ENCODE measurements at places on chromosomes 7 and 10. TPM values are rescaled to one million over a fixed set of nuclear protein-coding genes. Genes with fewer than 3 reads are reported as not detected.

DNA sequence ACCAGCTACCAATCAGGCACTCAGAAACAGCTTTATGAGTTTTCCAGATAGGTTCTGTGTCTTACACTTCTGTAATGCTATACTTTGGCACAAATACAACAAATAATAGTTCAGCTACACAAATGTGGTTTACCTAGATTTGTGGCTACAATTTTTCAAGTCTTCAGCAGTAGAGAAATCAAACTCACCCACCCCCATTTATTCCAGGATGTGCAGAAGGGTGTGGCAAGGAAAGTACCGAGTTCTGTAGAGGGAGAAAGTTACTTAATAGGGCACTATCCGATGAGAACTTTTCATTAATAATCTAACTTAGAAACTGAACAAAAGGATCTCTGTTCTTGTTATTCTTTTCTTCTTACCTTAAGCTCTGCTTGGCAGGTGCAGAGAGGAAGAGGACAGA lies 30.3 kb upstream of the ATP6V0A4 start:
- no peak for DNase-seq

DNA sequence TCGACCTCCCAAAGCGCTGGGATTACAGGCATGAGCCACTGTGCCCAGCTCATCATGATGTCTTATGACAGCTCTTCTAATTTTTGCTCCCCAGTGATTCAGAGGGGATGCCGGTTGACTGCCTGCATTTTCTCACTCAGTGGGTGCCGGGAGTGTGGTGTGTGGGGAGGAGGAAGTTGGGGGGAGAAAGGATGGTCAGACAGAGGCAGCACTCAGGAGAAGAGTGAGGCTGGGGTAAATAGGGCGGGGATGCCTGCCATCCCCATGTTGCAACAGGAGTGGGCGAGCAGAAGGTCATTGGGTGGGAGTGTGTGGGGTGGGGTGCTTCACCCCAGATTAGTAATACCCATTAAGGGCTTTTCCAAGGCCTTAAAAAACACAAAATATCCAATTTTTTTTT lies 3.5 kb upstream of the CCL24 start:
- no peak for DNase-seq

DNA sequence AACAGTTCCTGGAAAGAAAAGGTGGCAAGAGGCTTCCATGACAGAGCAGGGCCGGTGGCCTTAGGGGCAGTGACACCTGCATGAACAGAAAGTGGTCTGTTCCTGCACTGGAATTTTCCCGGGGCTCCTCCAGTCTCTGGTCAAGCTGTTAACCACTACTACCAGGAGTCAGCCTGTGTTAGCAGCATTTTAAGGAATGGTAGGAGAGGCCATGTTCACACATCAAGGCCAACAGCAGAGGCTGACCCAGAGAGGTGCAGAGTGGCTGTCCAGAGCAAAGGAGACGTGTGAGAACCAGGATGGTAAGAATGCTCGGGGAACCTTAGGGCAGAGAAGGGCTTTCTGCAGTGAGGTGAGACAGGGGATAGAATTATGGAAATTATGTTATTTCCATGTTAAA lies 8.5 kb downstream of the H2BK1 start:
- DNase-seq = no peak

GRCh38 chr10:100836891-100837290 lies 75.9 kb upstream of the SLF2 start:
- DNase-seq = no peak

- DNase-seq = no peak
Observed at GRCh38 chr7:16929146-16929762, 47.5 kb upstream of the AGR3 start.

DNA sequence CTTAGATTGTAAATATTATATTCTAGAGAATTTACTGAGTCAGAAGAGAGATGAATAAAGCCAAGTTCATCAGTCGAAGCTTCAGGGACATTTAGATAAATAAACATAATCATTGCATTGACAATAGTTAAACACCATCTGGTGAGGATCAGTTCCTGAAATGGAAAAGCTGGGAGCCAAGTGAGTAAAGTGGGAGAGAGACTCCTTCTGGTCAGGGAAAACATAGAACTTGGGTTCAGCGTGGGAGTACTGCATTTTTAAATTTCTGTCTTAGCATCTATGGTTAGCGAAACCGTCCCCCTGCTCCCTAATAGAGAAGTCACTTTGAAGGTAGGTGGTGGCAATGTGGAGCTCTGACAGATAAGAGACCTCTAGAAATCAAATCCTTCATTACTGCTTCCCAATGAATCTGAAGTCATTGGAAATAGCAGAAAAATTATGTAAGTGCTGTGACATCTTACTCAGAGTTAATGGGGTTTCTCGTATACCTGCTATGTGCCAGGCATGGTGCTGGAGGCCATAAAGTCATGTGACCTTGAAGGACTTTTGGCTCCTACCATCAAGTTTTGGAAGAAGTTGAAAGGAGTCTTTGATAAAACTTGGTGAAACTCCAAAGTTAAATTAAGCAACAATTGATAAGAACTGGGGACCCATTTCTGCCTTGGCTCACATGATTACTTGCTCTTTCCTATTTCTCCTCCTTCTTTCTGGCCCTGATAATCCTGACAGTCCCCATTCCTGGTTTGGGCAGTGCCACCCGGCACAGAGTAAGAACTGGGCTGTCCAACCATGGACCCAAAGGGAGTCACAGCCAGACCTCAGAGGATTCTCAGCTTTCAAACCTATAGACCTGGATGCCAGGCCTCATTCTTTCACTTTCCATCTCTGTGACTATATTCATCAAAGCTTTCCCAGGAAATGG lies 211.2 kb downstream of the C7orf25 start:
- DNase-seq = no peak

- DNase-seq = no peak
Observed at GRCh38 chr10:1782841-1783240, 45.5 kb upstream of the ADARB2 start.

- DNase-seq = peak; percentile 68
Observed at GRCh38 chr7:139909379-139910050, 80.5 kb downstream of the TBXAS1 start.

GRCh38 chr7:114929570-114929969 lies 7.7 kb downstream of the MDFIC start:
- no peak for DNase-seq

DNA sequence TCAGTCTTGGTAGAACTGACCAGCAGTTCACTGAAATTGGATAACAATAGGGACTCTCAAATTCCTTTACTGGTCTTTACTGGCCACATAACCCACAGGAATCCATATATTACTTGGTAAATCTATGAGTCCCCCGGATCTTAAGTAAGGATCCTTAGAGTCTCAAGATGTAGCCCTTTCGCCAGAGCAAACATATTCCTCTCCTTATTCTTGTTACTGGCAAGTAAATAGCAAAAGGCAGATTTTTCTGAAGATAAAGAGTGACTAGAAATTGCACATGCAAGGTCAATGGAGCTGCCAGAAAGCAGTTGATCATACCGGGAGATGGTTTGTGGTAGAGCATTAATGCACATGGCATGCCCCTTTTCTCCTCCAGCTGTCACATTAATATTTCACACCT lies 283.0 kb downstream of the HDAC9 start:
- DNase-seq = no peak

DNA sequence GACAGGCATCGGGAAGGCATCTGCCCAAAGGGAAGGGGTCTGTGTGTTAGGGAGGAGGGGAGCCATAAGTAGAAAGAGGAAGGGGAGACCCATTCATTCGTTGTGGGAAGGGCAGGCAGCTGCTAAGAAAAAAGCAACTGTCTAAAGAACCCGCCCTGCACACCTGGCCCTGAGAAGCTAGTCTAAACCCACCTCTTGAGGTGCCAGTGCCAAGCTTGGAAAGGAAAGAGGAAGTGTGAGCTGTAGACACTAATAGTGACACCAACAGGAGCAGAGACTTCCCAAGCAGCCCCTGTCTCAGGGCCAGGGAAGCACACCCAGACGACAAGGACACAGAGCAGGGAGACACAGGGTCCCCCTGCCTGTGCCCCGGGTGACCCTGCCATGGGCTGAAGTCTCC lies 40.8 kb upstream of the PRSS58 start:
- no peak for DNase-seq

DNA sequence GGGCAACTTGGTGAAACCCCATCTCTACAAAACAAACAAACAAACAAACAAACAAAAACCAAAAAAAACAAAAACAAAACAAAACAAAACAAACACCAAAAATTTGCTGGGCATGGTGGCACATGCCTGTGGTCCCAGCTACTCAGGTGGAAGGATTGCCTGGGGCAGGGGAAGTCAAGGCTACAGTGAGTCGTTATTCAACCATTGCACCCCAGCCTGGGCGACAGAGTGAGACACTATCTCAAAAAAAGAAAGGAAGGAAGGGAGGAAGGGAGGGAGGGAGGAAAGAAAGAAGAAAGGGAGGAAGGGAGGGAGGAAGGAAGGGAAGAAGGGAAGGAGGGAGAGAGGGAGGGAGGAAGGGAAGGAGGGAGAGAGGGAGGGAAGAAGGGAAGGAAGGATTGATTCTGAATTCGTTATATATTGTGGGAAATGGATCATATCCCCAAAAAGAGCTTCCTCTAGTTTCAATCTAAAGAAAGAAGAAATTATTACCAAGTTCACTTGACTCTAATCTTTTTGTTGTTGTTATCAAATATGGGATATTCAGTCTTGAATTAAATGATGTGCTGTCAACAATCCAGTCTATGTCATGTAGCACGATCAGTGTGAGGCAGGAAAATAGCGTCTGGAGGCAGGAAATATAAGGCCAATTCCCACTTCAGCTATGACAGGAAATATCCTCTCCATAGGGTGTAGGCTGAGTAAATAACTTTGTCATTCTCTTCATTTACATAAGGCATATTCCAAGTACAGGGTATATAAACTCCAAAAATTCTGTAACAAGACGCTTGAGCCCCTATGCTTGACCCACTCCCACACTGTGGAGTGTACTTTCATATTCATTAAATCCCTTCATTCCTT lies 26.2 kb upstream of the TRIM24 start:
- no peak for DNase-seq

MOGAT3 gene
- total RNA-seq = not detected

MMD2 gene
- not detected for total RNA-seq

FXYD4 gene
- not detected for total RNA-seq

All from right cardiac atrium (tissue), 5 donors.